ENCODE measurements at places on chromosomes 3 and 15.

- no peak for DNase-seq
Measured at GRCh38 chr3:66425032-66425431, 75.8 kb downstream of the LRIG1 start.

- no peak for DNase-seq
Measured at GRCh38 chr3:109387201-109387600, 49.9 kb upstream of the DPPA4 start.

GRCh38 chr15:80107204-80107603 is 45.6 kb upstream of the FAH start:
- no peak for DNase-seq

DNA sequence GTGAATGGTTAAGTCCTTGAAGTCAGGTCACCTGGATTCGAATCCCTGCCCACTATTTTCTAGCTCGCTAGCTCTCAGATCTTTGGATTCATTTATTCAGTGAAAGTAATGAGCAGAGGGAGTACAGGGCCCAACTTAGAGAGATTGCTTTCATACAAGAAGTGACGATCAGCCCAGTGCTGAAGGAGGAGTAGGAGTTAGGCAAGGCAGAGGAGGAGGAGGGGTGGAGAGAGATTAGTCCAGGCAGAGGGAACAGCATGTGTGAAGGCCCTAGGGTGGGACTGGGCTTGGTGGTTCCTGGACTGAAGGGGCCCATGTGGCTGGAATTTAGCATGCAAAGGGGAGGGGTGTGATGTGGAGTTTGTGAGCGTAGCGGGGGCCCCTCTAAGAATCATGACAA is 3.8 kb upstream of the CHRNA5 start:
- no peak for DNase-seq

GRCh38 chr3:133655731-133656515 is 5.8 kb downstream of the TOPBP1 start:
- DNase-seq, result no peak

DNA sequence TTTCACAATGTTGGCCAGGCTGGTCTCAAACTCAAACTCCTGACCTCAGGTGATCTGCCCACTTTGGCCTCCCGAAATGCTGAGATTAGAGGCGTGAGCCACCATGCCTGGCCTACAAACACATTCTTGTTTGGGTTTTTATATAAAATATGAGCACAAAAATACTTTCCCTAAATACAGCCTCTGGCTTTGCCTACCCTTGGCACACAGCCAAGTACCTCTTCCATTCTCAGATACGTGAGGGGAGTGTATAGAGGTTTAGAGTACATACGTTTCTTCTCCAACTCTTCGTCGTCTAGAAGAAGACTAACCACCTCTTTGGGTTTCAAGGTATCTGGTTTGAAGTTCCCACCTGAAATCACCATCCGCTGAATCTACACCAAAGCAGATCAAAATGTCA is 33.5 kb downstream of the CHAC1 start:
- no peak for DNase-seq

GRCh38 chr15:75356517-75356916 is 9.7 kb downstream of the NEIL1 start:
- no peak for DNase-seq

DNA sequence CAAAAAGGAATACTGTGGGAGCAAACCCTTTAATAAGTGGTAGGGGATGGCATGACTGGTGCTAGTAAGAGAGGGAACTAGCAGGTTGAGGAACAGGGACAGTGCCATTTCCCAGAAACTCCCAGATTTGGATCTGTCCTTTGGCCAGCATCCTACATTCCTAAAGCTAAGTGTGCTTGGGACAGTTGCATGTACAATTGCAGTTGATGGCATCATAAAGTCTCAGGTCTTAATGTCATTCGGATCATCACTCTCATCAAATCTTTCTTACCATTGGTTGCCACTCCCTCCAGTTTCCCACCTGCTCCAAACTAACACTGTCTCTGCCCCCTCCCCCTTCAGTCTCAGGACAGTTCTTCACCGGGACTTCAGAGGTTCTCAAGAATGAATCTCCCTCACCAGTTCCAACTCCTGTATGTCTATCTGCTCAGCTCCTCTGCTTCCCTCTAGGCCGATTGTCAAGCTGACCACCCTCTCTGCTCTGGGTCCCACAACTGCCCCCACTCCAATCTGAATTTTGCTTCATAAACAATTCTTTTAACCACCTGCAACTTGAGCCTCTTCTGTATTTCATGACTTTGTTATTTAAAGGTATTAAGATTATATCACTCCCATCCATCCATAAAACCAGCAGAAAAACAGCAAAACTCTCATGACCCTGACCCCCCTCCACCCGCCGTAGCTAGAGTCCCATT is 260.8 kb downstream of the CGGBP1 start:
- DNase-seq, result no peak

DNA sequence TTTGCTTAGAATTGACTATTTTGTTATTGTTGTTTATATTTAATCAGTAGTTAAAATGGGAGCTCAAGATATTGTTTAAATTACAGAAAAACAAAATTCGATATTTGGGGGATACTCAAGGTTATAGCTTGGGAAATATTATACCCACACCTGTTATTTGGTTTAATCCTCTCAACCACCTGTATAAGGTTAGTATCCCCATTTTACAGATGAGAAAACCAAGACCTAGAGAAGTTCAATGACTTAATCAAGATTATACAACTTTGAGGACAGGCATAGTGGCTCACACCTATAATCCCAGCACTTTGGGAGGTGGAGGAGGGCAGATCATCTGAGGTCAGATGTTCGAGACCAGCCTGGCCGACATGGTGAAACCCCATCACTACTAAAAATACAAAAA is 39.8 kb upstream of the CA12 start:
- DNase-seq, result no peak

DNA sequence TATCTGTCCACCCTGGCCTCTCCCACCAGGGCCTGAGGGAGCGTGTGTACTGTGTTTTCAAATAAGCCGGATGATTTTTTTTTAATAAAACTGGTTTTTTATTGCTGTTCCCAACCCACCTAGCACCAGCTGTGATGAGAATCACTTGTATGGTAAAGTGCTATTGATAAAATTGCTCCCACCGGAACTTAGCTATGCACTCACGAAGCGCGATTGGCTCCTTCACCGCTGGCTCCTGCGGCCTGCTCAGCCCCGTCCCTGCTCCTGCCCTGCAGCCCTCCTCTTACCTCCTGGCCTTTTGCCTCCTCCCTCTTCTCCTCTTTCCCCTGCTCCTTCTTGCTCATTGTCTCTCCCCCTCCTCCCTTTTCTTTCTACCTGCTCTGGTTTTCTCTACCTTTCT is 183.7 kb downstream of the TLE3 start:
- DNase-seq, result no peak

GRCh38 chr15:69491038-69491505 is 38.5 kb downstream of the RPLP1 start:
- no peak for DNase-seq

GRCh38 chr15:41971895-41972252 is 483 bp downstream of the EHD4 start:
- DNase-seq, result no peak

- no peak for DNase-seq
Measured at GRCh38 chr3:186979852-186980251, 49.5 kb downstream of the ST6GAL1 start.

All from SJSA1 (cell line).